ENCODE measurements at places on chromosomes 7 and 10.

- no peak for DNase-seq
Observed at GRCh38 chr7:41999736-42000283, 237.2 kb downstream of the GLI3 start.

- DNase-seq: no peak
Observed at GRCh38 chr7:98125759-98126158, 19.1 kb downstream of the LMTK2 start.

- no peak for DNase-seq
Observed at GRCh38 chr7:127446842-127447241, 54.3 kb upstream of the ZNF800 start.

- DNase-seq: peak; percentile 57
Observed at GRCh38 chr7:24980534-24981170, 674 bp upstream of the OSBPL3 start.

GRCh38 chr10:62710182-62710581, 94.3 kb upstream of the ADO start:
- DNase-seq: no peak

GRCh38 chr10:76497666-76498065, 1066.2 kb downstream of the LRMDA start:
- no peak for DNase-seq

- DNase-seq: no peak
Observed at GRCh38 chr10:1090696-1091095, 34.5 kb downstream of the WDR37 start.

- no peak for DNase-seq
Observed at GRCh38 chr7:99767662-99768061, 16.3 kb downstream of the CYP3A4 start.

GRCh38 chr10:132742167-132742836, 43.6 kb downstream of the NKX6-2 start:
- DNase-seq: no peak

All from mammary epithelial cell (primary cell).